ENCODE measurements at places on chromosomes 1 and 21.

GRCh38 chr1:8283058-8283884 lies 34.6 kb upstream of the SLC45A1 start:
- no peak for DNase-seq

DNA sequence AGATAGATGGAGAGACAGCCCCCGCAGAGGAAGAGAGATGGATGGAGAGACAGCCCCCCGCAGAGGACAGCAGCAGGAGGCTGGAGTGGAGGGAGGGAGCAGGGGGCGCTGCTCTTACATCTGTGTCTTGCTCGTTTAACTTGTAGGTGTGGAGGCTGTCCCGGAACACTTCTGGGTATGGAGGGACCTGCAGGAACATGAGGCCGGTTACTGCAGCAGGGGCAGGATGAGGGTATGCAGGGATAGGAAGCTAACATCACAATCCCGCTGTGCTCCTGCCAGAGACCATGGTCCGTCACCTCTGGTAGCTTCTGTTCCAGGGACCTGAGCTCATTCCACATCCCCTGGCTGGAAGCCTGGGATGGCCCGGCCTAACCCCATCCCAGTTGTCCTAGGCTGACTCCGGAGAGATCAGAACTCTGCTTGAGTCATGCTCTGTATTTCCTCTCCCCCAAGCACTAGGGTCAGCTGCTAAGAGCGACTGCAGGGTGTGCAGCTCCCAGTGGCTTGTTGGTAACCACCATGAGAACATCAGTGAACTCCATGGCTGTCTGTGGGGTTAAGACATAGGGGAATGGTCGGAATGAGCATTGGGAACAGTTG lies 36.7 kb upstream of the GOLT1A start:
- no peak for DNase-seq

DNA sequence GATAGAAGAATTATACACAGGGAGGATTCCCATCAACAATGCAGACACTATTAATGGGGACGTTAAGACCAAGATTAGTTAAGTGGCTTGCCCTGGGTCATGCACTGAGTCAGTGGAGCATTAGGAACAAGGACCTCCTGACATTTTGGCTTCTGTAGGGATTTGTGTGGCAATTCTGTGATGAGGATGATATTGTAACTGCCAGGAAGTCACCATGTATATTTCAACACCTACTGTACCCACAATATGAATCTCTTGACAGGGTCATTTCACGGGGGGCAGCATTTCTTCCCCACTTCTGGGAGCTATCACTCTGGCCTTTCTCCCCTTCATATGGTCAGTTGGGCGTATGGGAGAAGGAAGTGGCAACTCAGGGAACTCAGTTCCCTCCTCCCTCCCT lies 134.9 kb downstream of the RUNX1 start:
- no peak for DNase-seq

DNA sequence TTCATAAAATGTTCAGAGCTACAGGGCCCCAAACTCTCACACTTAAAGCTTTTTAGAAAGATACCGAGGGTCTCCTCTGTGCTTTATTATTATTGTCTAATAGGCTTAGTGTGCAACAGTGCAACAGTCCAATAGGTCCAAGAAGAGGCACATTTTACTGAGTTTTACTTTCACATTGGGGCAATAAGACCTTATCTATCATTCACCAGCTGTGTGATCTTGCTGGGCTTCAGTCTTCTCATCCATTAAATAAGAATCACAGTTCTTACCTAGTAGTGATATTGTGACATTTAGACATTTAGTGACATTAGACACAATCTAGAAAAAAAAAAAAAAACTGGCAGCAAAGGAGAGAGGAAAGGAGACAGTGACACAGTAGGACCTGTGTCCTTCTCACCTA lies 175.8 kb upstream of the NFIA start:
- no peak for DNase-seq

DNA sequence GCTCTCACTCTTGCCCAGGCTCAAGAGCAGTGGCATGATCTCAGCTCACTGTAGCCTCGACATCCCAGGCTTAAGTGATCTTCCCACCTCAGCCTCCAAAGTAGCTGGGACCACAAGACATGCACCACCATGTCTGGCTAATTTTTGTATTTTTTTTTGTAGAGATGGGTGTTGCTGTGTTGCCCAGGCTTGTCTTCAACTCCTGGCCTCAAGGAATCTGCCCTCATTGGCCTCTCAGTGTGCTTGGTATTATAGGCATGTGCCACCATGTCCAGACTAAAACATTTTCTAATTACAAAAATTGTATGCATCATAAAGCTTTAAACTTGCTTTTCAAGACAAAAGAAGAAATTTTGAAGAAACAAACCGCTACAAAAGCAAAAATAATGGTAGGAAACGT lies 20.1 kb downstream of the CBR1 start:
- no peak for DNase-seq

- DNase-seq = no peak
These were observed 72.7 kb downstream of the GALNT2 start for GRCh38 chr1:230139741-230140140.

GRCh38 chr21:45695086-45695485 lies 51.6 kb downstream of the PCBP3 start:
- DNase-seq = peak; percentile 16

DNA sequence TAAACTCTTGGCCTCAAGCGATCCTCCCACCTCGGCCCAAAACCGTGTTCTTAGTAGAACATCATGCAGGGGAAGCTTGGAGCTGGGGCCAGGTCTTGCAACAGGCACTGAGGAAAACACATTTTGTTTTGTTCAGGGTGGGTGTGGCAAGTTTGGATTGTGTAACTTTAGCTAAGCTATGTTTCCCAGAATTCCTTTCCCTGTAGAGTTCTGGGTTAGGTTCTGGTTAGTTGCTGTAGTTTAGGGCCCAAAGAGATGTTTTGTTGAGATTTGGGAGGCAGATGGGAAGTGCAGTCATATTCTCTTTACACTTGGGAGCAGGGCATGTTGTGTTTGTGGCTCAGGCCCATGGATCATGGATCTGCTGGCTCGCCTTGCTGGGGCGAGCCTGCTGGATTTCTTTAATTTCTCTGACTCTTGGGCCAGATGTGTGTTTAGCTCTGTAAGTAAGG lies 24.0 kb downstream of the PLA2G5 start:
- no peak for DNase-seq

Measured in iPS DF 6.9 (cell line).